ENCODE measurements at places on chromosomes 1 and 21.

DNA sequence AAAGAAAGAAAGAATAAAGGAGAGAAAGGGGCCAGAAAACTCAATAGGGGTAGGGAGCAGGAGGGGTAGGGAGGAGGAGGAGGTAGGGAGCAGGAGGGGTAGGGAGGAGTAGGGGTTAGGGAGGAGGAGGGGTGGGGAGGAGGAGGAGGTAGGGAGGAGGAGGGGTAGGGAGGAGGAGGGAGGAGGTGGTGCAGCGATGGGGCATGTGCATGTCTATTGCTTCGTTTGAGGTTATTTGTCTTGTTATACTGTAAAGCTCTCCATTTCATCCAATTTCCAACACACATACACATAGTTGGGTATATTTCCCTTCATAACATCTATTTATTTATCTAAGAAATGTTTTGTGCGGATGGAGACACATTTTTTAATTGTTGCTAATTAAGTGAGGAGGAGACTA is 19.7 kb downstream of the RGS1 start:
- DNase-seq: no peak

DNA sequence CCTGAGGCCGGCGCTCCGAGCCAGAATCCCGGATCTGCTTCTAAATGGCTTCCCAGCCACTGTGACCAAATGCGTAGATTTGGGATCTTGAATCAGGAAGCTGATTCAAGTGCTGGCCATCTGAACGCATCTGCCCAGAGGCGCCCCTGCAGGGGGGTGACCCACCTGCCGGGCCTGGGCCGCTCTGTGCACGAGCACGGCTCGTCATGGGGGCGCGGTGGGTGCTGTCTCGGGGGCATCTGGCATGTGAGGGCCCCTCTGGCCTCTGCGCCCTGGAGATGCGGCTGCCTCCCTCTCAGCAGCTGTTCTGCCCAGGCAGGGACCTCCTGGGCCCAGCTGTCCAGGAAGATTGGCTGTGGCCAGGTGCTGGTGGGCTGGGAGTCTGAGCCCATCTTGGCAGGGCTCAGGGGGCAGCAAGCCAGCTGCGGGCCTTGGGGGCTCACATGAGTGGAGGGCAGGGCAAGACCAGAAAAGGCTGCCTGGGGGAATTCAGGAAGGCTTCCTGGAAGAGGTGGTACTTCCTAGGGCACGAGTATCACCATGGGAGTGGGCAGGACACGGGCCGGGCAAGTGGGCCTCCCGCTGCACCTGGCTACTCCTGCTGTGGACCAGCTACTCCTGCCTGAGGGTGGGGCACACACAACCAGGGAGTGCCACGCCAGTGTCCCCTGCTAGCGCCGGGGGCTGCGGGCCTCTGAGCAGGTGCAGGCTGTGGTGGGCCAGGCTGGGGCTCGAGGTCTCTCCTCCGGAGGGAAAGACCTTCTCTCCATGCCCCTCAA is 25.1 kb downstream of the PLCH2 start:
- DNase-seq: no peak

- DNase-seq: no peak
These were observed 20.3 kb downstream of the SLC37A1 start for GRCh38 chr21:42533963-42534355.

- DNase-seq: no peak
These were observed 30.0 kb downstream of the TENT5C start for GRCh38 chr1:117635805-117636204.

DNA sequence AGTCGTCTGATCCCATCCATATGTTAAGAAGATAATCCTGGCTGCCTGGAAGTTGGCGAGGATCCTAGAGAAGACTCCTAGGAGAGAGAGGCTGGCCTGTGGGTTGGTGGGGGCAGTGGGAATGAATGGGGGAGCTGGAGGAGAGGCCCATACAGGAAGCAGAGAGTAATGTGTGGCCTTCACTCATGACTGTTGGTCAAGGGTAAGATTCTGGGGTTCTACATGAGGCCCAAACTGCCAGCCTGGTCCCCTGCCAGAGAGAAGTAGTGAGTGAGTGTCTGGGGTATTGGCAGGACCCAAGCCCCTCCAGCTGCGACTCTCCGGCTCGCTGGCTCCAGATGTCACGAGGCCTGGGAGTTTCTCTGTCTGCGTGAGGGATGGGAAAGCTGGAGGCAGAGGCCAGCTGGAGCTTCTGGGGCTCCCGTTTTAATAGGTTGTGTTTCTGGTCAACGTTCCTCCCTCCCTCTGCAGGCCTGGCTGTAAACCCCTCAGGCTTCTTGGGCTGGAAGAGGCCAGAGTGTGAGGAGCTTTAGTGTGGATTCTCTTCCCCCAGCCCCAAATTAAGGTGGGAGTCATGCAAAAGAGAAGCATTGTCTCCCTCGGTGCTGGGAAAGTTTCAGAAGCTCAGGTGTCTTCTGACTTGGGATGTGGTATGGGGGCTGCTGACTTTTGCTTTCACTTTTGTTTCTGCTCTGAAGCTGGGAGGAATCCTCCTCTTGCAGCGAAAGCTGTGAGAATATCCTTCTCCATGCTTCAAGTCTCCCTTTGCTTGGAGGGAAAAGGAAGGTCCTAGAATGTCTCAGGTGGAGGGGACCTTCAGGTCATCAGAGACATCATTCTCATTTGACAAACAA is 2.6 kb downstream of the TMEM51 start:
- DNase-seq: no peak

DNA sequence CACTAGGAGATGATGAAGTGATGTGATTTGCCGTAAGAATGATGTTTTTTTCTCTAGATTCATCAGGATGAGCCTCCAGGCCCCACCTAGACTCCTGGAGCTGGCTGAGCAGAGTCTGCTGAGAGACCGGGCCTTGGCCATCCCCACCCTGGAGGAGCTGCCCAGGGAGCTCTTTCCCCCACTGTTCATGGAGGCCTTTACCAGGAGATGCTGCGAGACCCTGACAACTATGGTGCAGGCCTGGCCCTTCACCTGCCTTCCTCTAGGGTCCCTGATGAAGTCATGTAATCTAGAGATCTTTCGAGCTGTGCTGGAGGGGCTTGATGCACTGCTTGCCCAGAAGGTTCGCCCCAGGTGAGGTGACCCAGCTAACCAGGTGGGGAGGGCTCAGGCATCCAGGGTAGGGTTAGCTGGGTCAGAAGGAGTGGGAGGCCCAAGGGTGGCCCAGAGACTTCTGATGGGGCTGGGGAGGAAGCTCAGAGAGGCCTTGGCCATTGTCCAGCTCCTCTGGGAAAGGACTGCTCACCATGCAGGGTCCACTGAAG is 1.3 kb downstream of the PRAMEF12 start:
- no peak for DNase-seq

- no peak for DNase-seq
These were observed 58.0 kb upstream of the GFI1 start for GRCh38 chr1:92544756-92545165.

GRCh38 chr1:27409669-27410068 is 17.2 kb downstream of the GPR3 start:
- DNase-seq: no peak

GRCh38 chr1:85297855-85298629 is 21.6 kb upstream of the BCL10 start:
- peak; percentile 70 for DNase-seq

DNA sequence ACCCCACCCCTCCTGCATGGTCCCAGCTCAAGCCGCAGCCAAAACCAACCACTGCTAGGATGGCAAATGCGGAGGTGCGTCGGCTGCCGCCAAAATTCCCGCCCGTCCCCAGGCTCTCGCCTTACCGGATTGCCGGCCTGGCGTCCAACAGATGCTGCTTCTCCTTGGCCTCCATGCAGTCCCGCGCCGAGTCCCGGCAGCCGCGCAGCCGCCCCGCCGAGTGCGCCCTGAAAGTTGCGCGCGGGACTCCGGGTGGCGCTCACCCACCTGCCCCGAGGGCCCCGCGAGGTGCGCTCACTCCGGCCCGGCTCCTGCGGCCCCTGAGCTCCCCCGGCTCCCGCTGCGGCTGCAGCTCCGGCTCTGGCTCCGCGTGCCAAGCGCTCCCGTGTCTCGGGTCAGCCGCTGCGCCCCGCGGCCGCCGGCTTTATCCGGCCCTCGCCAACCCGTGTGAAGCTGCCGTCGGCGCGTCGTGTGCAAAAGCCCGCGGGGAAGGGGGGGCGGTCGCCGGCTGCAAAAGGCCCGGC is at the start of gene SLC30A2:
Gene SLC30A2, minus strand, starts transcription at position 397 of the 524 bp plus-strand sequence. Its CDS starts 222 bp downstream, at position 175.
- DNase-seq: no peak

DNA sequence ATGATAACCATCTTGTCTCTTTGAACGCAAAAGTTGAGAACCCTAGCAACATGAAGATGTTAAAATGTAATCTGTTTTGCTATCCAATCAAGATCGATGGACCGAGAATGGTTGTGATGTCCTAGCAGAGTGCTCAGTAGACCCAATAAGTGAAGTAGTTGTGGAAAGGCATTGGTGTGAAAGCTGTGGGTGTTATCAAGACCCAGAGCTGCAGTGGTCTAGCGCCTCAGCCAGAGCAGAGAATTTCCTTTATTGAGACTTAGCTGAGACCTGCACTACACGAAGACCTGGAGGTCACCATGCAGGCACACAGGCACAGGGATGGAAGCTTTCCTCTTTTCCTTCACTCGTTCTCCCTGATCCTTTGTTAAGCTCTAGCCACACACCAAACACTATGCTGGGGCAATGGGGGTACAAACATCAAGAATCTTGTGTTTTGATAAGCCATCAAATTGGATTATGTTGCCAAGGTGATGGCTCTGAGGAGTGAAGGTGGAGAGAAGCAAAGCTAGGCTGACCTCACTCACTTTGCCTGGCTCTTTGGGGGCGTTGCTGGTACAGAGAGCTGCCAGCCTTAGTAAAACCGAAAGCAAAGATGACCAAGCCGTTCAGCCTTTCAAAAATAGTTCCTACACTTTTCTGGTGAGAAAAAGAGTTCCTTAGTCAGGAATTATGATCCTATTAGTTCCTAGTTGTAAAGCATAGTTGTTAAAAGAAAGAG is 24.1 kb downstream of the METTL13 start:
- no peak for DNase-seq

GRCh38 chr1:231421546-231421970 is 529 bp downstream of the EGLN1 start:
- no peak for DNase-seq

GRCh38 chr21:45820171-45821091 is 161.1 kb upstream of the COL6A1 start:
- DNase-seq: peak; percentile 63

- DNase-seq: no peak
These were observed 2.7 kb downstream of the MIER1 start for GRCh38 chr1:66927528-66927927.

DNA sequence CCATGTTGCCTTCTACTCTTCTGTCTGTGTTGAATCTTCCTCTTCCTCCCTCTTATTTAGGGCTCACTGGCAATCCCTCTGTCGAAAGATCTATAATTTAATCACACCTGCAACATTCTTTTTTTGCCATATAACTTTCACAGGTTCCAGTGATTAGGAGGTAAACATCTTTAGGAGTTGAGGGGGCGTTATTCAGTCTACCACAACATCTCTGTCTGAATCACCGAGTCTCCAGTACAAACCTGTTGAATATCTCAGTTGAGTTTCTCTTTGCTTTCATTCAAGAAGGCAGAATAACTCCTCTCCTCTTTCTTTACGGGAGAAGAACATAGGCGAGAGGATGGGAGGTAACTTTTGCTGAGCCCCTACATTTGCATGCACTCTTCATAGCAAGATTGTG is 101.9 kb upstream of the CDC42BPA start:
- no peak for DNase-seq

DNA sequence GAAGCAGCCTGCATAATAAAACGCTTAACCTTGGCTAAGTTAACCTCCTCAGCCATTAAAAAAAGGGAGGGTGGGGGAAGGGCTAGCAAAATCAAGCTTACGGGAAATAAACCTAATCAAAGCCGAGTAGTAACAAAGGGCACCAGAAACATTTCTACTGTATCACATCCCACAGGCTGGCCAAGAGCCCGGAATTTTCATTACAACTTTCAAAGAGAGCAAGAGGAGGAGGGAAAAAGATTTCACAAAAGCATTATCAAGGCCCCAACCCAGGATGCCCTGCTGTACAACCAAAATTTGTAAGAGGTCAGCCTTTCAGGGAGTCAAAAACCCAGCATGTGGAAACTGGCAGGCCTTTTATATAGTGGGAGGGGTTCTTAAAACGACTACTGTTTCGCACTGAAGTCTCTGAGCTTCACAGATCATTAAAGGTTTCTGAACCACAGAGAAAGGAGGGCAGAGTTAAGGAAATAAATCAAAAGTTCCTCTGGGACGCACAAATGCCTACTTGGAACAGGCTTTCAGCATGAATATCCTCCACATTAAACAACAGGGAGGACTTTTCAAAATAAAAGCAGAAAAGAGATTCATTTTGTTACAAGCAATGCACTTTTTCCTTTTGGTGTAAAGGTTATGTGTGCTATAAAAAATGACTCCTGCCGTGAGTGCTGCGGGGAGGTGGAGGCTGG is 90.4 kb downstream of the SLC45A1 start:
- no peak for DNase-seq

- DNase-seq: no peak
These were observed at the start of gene ARID4B for GRCh38 chr1:235327559-235328270. ARID4B (minus strand) TSS chr1:235328179; CDS start chr1:235326919, 1,260 bp downstream.

- no peak for DNase-seq
These were observed 73.8 kb downstream of the ERG start for GRCh38 chr21:38424305-38425019.

GRCh38 chr1:186768906-186769305 is 59.8 kb upstream of the PLA2G4A start:
- DNase-seq: no peak

DNA sequence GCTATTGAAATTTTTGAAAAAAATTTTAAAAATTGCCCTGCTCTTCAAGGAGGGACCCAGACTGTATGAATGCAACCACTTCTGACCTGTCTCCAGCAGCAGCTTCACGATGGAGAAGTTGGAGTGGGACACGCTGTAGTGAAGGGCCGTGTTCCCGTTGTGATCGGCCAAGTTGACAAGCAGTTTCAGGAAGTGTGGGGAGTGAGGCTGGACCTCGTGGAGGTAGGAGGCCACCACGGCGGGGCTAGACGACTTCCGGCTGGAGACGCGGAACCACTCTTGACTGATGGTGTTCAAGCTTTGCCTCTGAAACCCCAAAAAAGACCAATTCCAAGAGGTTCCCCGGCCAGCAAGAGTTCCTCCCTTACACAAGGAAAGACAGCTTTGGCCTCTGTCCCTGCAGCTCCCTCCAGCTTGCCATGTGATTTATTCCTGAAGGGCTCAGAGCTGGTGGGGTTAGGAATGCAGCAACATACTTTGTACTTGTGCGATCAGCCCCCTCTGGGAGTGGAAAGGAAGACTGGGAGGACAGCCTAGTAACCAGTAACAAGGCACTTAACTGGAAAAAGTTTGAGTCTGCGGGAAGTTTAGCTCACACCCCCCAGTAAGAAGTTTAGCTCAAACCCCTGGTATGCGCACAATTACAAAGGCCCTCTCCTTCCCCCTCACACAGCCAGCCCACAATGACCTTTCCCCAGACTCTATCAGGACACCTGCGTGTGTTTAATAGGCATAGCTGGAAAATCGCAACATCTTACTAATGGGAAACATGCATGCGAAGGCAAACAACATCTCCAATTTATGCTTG is 56.0 kb downstream of the KANK4 start:
- DNase-seq: no peak

DNA sequence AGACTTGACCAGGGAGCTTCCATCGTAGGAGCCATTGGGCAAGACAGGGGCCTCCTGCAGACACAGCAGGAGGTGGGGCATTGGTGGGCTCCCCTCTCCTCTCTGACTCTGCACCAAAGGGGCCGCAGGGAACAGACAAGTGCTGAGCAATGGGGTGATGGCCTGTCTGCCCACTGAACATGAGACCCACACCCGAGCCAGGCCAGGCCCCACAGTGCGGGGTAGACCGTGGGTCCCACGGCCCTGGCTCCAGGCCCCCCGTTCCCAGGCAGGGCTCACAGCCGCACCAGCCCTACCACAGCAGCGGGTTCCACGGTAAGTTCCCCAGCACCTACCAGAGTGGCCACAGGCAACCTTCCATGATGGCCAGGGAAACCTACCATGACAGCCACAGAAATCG is 45.9 kb downstream of the CHD5 start:
- no peak for DNase-seq

All from activated gamma-delta T cell treated with anti-CD3 and anti-CD28 coated beads, Interleukin-2, amount 50 U/mL, for 16 hours (primary cell).